NCI-H510A (cell line): ENCODE measurements at places on chromosomes 2 and 18.

DNA sequence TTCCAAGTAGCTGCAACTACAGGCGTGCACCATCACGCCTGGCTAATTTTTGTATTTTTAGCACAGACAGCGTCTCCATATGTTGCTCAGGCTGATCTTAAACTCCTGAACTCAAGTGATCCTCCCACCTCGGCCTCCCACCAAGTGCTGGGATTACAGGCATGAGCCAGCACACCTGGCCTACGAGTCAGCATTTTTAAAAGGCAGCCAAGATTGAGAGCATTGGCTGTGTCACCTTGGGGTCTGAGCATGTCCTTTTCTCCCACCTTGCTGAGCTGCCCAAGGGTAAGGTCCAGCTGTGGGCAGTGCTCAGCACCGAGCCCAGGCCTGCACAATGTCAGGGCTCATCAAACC lies 142.8 kb upstream of the LMAN1 start:
- no peak for DNase-seq

DNA sequence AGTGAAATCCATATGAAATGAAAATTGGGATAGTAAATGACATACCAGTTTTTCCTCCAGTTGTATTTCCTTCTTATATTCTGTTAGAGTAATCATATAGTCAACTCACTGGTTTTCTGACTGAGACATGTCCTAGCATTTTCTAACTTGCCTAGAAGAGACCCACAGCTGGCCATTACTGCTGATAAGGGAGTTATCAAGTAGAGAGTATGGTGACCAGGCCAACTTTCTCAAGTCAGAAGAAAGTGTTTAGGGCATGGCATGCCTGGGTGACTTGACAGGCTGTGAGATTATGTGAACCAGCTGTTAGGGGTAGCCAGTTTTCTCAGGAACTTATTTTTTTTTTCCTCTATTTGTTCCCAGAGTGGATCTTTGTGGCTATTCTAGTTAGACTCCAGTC lies 81.2 kb downstream of the GPD2 start:
- no peak for DNase-seq

- DNase-seq: no peak
Measured at GRCh38 chr2:37579192-37579713, 92.2 kb downstream of the CDC42EP3 start.

DNA sequence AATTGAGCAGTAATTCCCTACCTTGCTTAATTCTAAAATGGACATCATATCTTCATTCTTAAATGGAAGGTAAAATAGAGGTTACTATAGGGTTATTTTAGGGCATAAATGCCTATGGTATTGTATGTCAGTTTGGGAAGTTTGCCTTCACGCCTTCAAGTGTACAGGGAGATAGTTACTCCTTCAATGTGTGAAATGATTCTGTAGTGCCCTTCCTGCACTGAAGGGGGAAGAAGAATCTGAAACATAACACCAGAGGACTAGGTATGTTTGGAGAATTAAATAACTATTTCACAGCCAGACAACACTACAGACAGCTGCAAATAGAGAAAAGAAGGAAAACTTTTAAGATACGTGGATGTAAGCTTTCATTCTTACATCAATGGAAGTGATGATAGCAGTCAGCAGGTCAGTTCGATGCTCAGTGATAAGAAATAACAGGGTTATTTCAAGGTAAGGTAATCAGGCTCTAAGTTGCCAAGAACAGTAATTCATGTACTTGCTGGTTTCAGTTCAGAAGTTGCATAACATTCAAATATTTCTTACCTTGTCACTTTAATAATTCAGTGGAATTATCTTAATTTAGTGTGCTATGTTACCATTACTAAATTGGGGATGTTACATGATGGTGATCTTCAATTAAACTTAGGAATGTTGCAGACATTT lies 4.0 kb downstream of the PKP4 start:
- no peak for DNase-seq

GRCh38 chr18:61582202-61582710 lies 249.0 kb downstream of the CDH20 start:
- DNase-seq: no peak

GRCh38 chr2:171069286-171069956 lies 91.3 kb downstream of the TLK1 start:
- DNase-seq: no peak

DNA sequence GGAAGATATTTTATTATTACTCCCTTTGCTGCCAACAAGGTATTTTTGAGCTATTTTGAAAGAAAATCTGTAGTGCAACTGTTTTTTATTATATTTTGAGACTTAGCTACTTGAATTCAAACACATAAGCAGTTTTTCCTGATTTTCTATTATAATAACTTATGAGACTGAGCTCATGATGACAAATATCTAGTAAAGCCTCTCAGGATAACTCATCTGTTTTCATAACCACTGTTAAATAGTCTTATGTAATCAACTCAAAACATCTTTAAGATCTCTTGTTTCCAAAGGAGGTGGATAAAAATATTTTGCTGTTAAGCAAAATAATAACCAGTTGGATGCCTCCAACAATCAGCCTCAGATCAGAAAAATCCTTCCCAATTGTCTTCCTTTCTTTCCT lies 21.9 kb upstream of the PPP1CB start:
- DNase-seq: no peak

DNA sequence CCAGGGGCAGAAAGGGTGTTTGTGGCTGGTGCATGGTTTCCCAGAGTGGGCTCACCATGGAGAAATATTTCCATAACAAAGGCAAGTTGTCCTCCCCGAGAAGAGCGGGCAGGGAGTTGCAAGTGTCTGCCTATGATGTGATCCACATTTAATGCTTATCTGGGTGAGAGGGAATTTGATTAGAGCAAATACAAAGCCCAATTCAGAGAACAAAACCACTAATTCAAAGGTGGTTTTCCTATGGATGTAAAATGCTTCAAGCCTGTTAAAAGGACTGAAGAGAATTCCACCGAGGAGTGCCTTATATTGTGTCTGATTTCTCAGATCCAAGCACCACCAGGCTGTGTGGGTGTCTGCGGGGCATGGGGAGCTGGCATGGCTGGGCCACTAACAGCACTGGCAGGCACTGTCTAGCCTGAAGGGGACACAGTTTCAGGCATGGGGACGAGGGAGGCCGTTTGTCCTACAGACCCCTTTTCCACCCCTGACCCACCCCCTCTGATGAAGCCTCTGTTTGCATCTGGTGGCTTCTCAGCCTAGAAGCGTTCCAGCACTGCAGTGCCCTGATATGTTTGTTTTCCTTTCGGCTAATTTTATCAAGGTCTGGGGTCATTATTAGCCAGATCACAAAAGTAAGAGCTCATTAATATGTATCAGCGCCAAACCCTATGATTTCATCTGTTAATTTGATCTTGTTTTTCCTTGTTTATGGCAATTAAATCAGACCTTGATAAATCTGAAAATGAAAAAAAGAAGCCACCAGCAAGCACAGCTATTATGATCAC lies 357.3 kb downstream of the HRH4 start:
- DNase-seq: no peak

DNA sequence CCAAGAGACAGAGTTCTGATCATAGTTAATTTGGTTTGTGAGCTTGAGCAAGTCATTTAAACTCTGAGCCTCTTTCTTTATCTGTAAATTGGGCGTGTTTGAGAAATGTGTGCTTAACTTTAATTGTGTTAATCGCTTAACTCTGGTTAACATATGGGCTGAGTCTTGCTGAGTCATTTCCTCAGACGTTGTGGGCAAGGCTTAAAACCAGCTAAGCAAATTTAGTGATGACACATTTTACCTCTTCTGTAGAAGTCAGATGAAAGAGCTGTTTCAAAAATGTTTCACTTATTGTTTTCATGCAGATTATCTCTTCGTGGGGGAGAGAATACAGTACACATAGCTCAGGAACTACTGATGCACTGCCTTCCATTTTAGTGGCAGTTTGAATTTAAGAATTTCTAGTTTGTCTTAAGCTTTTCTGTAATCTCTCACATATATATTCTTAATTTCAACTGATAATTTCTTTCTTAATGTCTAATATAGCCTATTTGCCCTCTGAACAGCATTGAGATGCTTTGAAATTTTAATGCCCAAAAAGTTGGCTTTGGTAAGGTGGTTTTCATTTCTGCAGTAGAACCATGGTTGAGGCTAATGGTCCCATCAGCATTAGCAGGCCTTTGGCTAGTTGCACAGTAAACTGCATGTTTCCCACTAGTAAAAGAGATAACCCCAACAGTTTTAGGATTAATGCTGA lies 34.9 kb downstream of the RAB10 start:
- DNase-seq: no peak

DNA sequence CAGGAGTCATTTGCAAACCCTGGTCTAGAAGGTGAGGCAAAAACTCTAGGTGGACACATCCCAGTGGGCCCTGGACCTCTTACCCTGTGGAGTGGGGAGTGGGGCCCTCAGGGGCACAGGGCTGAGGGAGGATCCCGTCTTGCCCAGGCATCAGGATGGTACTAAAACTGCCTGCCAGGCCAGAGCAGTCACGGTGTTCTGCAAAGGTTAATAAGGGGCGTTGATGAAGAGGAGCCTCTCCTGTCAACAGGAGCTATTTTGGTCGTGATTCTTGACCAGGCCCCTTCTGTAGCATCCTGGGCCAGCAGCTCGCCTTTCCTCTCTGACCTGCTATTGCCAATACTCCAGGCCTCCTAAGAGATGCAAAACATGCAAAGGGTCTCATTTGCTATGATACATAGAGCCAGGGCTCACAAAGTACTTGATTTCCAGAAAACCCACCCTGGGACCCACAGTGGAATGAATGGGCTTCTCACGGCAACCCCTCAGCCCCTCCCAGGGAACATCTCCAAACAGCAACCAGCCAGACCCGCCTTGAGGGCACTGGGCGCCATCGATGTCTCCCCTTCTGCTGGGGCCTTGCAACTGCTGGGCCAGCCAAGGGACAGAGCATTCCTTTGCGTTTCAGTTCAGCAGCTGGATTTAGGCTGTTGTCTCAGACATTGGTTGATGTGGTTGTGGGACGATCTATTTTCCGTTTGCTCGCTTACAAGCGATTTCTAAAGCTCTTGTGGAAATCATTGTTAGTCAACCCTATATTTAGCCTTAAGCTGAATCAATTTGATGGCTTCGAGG lies 111.1 kb downstream of the PDCL3 start:
- no peak for DNase-seq

DNA sequence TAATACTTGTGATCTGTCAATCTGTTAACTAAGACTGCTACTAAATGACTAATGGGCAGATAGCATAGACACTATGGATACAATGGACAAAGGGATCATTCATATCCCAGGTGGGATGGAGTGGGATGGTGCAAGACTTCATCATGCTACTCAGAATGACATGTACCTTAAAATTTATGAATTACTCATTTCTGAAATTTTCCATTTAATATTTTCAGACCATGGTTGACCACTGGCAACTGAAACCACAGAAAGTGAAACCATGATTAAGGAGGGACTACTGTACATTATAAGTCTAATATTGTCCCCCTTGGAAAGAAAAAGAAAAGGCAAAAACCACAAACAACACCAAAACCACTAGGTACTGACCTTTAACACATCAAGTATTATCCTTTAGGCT lies 247.0 kb upstream of the SYT4 start:
- no peak for DNase-seq

GRCh38 chr2:242040303-242040655 lies 170.8 kb downstream of the RTP5 start:
- no peak for DNase-seq

DNA sequence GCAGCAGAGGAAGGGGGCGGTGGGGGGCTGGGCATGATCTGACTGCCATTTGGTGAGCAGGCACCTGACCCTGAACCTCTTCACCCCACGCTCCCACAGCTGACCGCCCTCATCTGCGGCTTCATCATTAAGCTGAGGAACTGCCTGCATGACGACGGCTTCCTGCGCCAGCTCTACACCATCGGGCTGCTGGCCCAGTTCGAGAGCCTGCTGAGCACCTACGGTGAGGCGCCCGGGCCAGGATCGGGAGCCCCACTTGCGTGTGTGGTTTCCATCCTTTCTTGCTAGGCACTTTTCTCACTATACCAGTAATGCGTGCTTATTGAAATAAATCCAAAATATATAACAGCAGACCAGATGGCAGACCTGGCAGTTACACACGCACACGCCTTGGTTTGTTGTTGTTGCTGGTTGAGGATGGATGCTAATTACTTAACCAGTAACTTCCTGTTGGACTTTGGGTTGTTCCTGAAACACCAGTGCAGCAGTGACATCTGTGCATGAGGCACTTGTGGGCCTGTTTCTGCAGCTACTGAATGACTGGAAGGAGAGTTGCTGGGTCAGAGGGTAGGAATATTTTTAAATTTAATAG lies 43.7 kb downstream of the COA5 start:
- no peak for DNase-seq

GRCh38 chr18:61400016-61400635 lies 66.9 kb downstream of the CDH20 start:
- DNase-seq: no peak

DNA sequence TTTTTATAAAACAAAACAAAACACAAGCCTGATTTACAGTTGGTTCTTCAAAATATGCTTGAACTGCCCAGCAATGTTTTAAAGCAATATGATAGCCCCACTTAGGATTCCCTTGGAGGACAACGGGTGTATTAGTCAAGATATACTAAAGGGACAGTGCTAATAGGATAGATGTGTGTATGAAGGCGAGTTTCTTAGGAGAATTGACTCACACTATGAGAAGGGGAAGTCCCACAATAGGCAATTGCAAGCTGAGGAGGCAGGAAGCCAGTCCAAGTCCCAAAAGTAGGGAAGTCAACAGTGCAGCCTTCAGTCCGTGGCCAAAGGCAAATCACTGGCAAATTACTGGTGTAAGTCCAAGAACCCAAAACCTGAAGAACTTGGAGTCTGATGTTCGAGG lies 167.9 kb downstream of the CBLN2 start:
- DNase-seq: no peak

DNA sequence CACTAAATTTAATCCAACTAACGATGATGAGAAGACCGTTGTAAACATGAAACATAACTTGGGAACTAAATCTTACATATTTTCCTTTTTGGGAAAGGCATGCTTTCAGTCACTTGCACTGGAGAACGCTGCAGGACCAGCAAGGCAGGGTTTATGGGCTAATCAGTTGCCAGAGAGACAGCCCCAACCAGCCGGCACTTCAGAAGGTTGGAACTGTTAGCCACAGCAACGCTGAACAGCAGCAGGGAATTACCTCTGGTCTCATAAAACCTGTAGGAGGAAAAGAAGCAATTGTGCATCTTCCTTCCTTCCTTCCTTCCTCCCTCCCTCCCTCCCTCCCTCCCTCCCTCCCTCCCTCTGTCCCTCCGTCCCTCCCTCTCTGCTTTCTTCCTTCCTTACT lies 33.9 kb upstream of the SIX2 start:
- no peak for DNase-seq

DNA sequence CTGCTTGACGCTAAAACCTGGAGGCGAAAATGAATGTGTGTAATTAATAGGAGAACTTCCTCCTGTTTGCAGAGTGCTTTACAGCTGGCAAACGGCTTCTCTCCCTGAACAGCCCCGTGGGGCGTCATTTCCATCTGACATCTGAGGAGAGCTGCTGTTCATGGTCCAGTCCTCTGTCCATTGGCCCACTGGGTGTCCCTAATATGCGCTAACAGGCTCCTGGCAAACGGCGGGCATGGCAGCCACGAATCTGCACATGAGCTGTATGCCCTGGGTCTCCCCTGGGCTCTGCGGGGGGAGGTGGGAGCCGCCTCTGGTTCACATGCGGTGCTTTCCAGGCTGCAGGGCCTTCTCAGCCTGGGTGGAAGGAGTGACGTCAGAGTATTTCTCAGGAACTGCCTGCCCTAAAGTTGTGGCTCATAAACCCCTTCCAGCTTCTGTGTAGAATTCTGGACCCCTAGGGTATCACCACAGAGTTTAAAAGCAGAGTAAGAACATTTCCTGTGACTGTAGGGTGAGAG lies 73.2 kb downstream of the LRRFIP1 start:
- no peak for DNase-seq

GRCh38 chr2:158935617-158936016 lies 32.8 kb upstream of the TANC1 start:
- no peak for DNase-seq

GRCh38 chr2:54999182-54999581 lies 51.1 kb downstream of the RTN4 start:
- no peak for DNase-seq
